ENCODE measurements at places on chromosomes 4 and X.

DNA sequence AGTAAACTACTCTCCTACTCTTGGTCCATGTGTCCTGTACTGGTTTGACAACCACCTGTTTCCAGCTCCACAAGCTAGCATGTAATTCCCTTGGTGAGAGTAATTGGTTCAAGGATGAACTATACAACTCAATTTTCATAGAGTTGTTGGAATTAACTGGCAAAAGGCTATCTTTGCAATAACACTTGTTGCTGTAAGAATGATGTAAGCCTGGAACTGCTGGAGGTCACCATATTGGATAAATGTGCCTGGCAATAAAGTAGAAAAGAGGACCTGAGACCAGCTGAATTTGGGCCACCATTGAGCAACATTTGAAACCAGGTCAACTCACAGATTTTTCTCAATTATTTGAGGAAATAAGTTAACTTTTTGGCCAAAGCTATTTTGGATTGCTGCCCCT lies 175.5 kb downstream of the CAMK2D start:
- DNase-seq, result no peak

- no peak for DNase-seq
Observed at GRCh38 chrX:50635817-50636365, 165.3 kb upstream of the DGKK start.

DNA sequence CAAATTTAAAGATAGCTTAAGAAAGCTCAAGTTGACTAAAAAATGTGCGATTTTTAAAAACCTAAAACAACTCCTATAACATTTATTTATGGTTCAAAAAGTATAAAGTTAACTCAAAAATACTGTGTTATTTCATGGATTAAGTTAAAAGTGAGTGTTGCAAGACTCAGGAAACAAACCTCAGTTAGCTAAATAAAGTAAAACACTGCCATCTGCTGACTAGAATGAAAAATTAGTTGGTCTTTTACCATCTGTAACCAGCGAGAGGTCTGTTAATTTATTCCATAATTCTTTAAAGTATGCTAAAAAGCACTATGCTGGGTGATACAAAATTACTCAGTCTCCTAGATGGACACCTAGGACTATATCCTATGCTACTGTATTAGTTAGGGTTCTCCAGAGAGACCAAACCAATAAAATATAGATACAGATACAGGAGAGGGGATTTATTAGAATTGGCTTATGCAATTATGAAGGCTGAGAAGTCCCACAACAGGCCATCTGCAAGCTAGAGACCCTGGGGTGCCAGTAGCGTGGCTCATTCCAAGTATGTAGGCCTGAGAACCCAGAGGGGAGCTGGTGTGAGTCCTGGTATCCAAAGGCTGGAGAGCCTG lies 4.9 kb upstream of the WDFY3 start:
- DNase-seq, result no peak

DNA sequence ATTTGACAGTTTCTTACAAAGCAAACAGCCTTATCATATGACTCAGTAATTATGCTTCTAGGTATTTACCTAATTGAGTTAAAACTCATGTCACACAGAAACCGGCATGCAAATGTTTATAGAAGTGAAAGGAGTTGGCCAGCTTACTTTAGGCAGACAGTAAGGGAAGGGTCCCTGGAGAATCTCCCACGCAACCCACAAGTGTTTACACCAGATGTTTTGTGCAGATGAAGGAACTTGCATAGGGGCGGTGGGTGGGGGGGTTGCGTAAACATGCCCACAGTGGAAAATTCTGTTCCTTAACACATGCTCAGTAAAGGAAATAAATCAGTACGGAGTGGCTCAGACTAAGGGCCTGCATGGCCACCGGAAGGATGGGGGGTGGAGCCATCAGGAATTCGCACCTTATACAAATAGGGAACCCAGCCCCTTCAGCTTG lies 330.5 kb upstream of the AADAT start:
- no peak for DNase-seq

DNA sequence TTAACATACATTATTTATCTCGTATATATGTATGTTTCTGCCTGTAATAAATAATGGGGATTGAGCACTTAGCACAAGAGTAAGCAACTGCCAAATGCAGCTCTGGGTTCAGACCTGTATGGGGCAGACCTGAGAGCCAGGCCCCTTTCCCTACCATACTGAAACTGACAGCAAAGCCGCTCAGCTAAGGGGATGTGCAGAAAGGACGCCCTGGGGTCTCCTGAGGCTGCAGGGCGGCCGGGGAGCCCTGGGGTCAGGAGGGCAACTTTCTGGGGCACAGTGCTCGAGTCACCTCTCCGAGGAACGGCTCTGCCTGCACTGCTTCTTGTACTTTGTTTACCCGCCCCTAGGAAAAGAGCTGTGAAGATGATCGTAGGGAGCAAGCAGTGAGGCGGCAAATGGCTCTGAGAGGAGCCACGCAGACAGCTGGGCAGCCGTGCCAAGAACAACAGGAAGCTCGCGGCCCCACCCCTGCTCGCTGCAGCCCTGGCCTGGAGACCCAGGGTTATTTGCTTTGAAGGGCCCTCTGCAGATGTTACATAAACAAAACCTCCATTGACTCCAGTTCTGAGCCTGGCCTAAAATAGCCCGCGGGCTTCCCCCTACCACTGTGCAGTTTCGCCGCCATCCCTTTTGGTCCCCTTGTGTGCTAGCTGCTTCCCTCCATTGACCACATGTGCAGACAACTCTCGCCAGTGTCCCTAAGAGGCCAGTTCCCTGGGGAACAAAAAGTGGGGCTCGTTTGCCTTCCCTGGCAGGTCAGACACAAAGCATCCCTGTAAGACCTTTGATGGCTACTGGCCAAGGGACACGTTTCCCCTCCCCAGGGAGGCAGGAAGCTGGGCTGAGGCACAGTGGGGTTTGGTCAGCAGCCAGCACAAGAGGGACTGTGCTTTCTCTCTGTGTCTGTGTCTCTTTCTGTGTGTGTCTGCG lies 111.3 kb upstream of the LNX1 start:
- DNase-seq, result no peak

GRCh38 chrX:134908356-134908755 lies 82.4 kb upstream of the SMIM10 start:
- DNase-seq, result no peak

- DNase-seq, result no peak
Observed at GRCh38 chr4:113406723-113407016, 354.9 kb downstream of the CAMK2D start.

- DNase-seq, result no peak
Observed at GRCh38 chrX:46647251-46647650, 73.7 kb downstream of the CHST7 start.

GRCh38 chrX:11908371-11908770 lies 150.3 kb downstream of the MSL3 start:
- DNase-seq, result no peak

DNA sequence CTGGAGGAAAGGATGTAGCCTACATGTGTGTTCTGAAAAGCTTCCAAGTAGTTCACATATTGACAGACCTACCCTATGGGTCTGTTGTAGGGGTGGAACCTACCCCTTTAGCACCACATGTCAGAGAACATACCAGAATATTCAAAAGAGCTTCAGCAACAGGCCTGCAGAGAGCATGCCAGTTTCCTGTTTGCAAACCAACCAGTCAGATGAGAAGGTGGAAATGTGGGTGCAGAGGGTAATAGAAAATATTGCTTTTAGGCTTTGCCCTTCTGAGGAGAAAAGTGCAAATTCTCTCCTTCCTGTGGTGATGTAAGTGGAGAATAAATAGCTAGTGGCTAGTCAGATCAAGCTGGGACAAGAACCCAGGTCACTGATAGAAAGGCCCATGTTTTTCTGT lies 16.4 kb downstream of the INTS6L start:
- no peak for DNase-seq

GRCh38 chr4:11488657-11489452 lies 60.2 kb upstream of the HS3ST1 start:
- DNase-seq, result no peak

GRCh38 chr4:97646997-97647396 lies 496.3 kb downstream of the STPG2 start:
- DNase-seq, result no peak

DNA sequence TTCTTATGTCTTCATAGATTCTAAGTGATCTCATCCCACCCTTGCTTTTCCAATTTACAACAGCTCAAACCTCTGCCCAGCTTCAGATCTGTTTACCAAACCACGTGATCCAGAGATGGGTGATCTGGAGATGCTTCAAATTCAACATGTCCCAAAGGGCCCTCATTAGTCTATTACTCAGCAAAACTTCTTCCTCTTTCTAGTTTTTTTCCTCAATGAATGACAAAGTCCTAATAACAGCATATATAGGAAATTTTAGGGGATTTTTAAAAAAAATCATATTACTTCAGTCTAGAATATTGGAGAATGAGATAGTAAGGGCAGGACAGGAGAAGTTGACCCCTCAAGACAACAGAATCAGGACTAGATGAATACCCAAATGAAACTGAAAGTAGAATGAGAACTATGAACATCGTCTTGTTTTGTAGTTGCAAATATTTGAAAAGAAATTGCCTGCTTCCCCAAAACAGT lies 127.1 kb downstream of the CFAP299 start:
- DNase-seq, result no peak

DNA sequence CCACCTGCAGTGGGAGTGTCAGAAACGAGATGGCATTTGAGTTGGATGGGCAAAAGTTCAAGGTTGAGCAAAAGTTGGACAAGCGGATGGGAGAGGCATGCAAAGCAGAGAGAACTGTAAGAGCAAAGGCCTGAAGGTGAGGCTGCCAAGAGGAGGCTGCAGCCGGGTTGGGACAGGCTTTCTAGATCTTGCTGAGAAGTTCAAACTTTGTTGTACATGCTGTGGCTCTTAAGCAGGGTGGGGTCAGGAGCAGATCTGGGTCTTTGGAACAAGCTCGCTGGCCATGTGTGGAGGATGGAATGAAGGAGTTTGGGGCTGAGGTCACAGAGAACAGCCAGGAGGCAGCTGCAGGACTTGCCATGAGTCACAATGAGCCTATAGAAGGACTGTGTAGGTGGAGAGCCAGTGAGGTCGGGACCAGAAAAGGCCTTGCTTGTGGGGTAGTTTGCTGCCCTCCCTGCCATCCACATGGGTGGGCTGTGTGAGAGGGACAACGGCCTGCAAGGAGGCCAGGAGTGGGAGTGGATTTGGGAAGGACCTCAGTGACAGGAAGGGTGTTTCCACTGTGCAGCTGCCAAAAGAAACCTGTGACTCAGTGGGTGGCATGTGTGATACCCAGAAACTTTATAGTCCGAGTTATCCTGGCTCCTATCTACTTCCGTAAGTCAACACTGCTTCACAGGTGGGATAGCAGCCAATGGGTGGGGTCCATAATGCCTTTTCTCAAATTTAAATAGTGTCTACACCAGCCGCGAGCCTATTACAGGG lies 210.4 kb downstream of the MID1IP1 start:
- no peak for DNase-seq

DNA sequence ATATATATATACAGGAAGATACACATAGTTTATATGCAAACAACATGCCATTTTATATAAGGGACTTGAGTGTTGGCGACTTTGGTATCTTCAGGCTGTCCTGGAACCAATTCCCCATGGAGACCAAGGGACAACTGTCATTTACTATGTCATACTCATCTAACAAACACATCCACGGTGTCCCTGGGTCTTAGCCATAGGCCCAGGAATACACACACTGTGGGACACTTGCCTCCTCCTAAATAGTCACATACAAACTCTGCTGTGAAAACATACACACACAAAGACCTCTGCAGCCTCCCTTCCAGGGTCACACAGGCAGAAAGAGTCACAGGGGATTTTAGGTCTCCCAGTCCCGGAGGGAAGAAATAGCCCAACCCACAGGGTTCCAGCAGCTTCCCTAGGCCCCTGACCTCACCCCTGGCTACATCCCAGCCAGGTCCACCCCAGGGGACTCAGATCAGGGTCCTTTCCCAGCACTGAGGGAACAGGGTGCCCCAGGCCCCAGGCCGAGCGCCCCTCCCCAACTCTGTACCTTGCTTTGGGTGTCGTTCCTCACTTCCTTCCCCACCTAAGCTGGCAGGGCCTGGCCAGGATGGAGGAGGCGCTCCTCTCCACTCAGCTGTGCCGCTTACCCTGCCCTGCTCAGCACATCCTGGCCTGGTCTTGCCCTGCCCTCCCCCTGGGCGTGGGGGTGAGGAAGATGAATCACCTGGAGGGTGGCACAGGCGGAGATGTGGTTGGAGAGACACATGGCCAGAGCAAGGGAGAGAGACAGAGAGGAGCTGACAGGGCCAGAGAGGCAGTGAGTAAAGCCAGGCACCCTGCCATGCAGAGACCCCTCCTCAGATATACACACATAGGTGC lies 21.8 kb downstream of the FGD1 start:
- no peak for DNase-seq

DNA sequence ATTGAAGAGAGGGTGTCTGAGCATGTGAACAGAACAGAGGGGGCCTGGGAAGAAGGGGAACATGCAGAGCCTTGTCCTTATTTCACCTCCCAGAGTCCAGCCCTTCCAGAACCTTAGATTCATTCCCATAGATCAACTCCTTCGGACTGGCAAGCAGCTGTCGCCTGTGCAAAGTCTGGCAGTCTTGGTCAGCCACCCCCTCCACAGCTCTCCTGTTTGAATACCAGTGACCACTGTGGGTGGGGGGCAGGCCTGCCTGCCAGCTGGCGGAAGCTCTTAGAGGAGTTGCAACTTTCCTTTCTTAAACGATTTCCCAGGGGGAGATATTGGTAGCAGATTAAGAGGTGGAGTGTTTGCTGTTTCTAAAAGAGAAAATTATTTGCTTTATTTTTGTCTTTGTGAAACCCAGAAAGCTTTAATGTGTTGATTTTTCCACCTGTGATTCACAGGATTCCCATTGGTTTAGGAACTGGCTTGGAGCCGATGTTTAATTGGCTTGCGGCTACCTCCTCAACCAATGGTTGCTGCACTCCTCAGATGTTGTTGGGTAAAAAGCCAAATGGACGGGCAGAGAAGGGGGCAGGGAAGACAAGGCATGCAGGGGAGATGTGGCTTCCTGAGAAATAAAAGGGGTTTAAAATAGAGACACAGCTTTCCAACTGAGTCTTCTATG lies 62.2 kb upstream of the PRPS1 start:
- DNase-seq, result no peak

GRCh38 chrX:120457766-120458180 lies 11.3 kb downstream of the LAMP2 start:
- no peak for DNase-seq

GRCh38 chrX:153412746-153413720 lies 1.8 kb downstream of the ZFP92 start:
- DNase-seq, result no peak

GRCh38 chr4:20323991-20324390 lies 72.3 kb downstream of the SLIT2 start:
- DNase-seq, result no peak

DNA sequence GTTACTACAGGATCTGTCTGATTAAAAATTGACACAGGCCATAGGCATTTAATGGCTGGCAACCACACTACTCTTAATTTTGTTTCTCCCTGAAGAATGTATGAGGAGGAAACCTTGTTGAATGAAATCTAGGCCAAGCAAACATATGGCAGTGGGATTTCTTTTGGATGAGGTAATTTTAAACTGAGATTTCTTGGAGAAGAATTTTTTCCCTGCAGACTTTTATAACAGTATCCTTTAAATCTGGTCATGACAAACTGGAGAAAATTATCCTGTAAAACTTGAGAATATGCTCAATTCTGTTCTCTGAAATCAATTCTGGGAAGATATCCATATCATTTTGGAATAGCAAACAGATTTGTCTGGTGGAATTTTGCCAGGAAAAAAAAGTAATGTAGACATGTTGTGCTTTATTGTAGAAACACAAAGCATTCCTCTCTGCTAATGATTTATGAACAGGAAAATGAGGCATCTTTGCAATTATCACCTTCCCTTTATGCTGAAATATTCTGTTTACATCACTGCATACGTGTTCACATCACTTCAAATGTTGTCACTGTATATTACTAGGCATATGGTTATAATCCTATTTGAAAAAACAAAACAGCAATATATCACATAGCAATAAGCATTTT lies 108.3 kb upstream of the ARSJ start:
- no peak for DNase-seq
